ENCODE measurements at places on chromosomes 16 and 17. TPM values are rescaled to one million over a fixed set of nuclear protein-coding genes. Genes with fewer than 3 reads are reported as not detected.

The SP6 gene
- total RNA-seq = 3.3 TPM

The CDRT15 gene
- total RNA-seq = not detected

The TEX14 gene
- 1.4 TPM for total RNA-seq

The ABAT gene
- 4.4 TPM for total RNA-seq
